Iris pigment epithelial cell (primary cell): ENCODE measurements at places on chromosomes 7 and 10.

DNA sequence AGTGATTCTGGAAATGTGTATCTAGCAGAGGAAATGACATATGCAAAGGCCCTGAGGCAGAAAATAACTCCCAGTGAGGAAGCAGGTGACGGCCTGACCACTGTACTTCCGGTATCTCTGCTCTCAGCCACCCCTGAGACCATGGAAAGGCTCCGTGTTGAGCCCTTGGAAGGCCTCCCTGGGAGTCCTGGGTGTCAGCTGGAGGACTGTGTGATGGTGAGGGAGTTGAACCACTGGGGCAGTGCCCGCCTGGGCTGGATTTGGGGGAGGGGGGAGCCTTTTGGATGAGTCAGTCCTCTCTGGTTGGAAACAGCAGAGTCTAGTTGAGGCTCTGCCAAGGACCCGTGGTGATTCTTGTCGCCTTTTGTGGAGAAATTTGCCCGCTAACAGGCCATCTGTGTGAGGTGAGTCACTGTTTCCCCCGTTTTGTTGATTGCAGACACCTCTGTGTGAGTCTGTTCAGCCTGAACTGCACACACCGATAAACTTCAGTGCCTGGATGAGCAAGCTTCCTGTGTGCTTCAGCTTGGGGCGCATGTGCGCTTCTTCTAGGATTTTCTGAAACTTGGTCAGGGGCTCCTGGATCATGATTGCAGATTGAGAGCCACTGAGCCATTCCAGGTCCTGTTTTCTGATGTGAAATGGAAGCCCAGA is 98.6 kb downstream of the GRK5 start:
- DNase-seq, result peak; percentile 99

DNA sequence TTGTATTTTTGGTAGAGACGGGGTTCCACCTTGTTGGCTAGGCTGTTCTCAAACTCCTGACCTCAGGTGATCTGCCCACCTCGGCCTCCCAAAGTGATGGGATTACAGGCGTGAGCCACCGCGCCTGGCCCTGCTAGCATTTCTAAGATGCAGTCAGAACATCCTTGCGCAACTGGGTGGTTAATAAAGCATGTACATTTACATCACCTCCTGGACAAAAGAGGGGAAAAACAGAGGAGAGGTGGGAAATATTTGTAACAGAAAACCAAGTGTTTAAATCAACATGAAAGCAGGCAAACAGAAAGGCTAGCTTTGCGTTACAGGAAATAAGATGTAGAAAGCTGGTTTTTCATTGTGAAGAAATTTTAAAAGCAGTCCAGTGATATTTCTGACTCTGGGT is 220.9 kb upstream of the KMT2E start:
- peak; percentile 10 for DNase-seq

GRCh38 chr10:12322583-12323131 is 26.7 kb upstream of the CAMK1D start:
- no peak for DNase-seq

DNA sequence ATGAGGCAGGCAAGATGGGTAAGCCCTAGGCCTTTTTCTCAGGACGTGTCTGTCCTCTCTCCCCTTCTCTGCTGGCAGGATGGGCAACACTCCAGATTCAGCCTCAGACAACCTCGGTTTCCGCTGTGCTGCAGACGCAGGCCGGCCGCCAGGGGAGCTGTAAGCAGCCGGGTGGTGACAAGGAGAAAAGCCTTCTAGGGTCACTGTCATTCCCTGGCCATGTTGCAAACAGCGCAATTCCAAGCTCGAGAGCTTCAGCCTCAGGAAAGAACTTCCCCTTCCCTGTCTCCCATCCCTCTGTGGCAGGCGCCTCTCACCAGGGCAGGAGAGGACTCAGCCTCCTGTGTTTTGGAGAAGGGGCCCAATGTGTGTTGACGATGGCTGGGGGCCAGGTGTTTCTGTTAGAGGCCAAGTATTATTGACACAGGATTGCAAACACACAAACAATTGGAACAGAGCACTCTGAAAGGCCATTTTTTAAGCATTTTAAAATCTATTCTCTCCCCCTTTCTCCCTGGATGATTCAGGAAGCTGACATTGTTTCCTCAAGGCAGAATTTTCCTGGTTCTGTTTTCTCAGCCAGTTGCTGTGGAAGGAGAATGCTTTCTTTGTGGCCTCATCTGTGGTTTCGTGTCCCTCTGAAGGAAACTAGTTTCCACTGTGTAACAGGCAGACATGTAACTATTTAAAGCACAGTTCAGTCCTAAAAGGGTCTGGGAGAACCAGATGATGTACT is 13.1 kb downstream of the PHKG1 start:
- peak; percentile 81 for DNase-seq

- DNase-seq, result no peak
Observed at GRCh38 chr10:71712170-71712569, 7.4 kb downstream of the C10orf105 start.

GRCh38 chr10:112519133-112519761 is 72.2 kb downstream of the VTI1A start:
- no peak for DNase-seq

DNA sequence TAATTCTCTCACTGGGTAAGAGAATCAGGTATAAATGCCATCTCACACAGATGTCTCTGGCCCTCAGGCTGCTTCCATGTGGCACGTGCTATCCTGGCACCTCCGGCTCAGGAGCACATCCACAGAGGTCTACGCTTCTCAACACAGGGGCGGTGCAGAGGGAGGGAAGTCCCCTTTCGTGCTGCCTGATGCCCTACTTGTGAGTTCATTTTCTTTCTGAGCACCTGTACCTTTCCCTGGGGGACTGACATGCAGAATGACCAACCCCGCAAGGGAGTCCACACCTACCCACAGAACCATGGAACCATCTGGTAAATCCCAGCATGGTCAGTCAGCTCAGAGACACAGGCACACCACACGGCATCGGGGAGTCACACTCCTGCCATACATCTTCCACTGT is 99.0 kb upstream of the SAMD8 start:
- DNase-seq, result no peak

DNA sequence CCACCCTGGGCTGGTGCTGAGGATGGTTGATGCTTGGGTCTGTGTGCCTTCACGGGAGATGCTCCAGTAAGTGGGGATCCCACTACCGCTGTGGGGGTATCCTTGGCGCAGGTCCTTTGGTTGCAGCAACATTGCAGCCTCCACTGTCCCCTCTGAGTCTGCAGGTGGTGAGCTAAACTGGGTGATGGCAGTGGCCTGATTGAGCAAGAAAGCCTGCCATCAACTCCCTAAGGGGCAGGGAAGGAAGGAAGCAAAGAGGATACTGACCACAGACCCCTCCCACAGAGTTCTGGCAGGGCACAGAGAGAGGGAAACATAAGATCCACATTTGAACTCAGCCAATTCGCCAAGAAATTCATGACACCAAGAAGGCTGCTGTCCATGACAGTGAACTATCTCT is 43.2 kb downstream of the MYO1G start:
- no peak for DNase-seq

DNA sequence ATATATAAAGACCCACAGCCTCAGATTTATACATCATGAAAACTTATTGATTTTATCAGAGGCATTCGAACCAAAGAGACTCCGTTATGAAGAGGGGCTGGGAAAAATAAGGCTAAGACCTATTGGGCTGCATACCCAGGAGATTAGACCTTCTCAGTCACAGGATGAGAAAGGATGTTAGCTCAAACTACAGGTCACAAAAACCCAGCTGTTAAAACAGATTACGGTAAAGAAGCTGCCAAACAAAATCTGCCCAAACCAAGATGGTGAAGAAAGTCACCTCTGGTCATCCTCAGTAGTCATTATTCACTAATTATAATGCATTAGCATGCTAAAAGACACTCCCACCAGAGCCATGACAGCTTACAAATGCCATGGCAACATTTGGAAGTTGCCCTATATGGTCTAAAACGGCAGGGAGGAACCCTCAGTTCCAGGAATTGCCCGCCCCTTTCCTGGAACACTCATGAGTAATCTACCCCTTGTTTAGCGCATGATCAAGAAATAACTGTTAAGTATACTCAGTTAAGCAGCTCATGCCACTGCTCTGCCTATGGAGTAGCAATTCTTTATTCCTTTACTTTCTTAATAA is 362.5 kb upstream of the PCDH15 start:
- no peak for DNase-seq

DNA sequence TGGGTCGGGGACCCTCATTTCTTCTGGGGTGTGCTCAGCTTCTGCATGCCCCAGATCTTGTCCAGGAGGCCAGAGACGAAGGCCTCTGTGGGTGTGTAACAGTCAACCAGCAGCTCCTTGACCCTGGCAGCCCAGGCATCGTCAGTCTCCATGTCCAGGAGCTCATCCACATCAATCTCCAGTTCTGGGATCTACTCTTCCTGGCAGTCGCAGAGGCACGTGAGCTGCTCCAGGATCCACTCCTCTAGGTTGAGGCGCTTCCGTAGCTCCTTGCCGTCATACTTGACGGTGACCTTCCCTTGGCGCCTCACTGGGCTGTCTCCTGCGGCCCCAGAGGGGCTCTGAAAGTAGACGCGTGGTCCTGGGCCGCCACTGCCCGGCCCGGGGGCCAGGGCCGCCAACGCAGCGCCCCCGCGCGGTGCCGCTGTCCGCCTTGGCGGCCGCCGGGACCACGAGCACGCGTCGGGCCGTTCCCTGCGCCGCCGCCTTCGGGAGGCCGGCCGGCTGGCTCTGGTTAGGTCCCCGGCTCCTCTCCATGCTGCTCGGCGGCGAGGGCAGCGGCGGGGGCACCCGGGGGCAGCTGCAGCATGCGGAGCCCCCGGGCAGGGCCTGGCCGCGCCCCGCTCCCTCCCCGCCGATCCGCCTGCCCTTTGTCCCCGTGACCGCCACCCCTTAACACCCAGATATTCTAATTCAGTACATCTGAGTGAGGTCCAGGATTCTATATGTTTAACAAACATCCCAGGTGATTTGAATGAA is 170.5 kb downstream of the SEPTIN7 start:
- no peak for DNase-seq

- no peak for DNase-seq
Observed at GRCh38 chr7:157462840-157463239, 126.0 kb downstream of the DNAJB6 start.

DNA sequence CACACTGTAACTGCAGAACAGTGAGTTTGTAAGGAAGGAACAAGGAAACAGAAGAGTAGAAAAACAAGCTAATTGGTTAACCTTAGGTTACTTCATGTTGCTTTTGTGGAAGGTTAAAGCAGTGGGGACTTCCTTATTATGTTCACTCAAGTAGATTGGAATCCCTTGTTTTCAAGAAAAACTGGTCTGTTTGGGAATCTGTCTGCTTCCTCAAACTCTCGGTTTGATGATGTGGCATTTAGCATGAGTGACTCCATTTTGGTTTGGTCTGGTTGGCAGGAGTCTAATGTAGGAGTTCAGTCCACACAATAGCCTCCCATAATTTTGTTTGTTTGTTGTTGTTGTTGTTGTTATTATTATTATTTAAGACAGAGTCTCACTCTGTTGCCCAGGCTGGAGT is 3.8 kb upstream of the TRIM56 start:
- DNase-seq, result no peak

- no peak for DNase-seq
Observed at GRCh38 chr10:110971638-110972037, 52.2 kb downstream of the SHOC2 start.

DNA sequence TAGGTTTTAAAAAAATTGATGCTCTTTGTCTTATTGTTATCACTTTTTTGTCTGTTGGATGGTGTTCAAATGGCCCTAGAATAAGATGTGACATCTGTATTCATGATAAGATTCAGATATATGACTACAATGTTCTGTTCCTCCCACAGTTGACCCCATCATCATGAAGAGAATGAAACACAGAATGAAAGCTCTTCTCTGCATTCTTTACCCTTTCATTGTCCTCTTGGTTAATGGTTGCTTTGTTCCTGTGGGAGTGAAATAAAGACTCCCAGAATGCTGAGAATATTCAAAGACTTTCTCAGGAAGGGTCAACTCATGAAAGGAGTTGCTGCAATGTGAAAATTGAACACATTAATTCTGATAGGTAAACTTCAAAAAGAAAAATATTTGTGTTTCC is 1015.8 kb downstream of the SORCS3 start:
- no peak for DNase-seq

- no peak for DNase-seq
Observed at GRCh38 chr10:76015245-76015644, 583.8 kb downstream of the LRMDA start.

- DNase-seq, result no peak
Observed at GRCh38 chr10:59773088-59773487, 19.8 kb upstream of the MRLN start.

- no peak for DNase-seq
Observed at GRCh38 chr7:130154131-130154500, 51.1 kb downstream of the TMEM209 start.

GRCh38 chr7:117086788-117087187 is 133.5 kb downstream of the ST7 start:
- DNase-seq, result peak; percentile 52

DNA sequence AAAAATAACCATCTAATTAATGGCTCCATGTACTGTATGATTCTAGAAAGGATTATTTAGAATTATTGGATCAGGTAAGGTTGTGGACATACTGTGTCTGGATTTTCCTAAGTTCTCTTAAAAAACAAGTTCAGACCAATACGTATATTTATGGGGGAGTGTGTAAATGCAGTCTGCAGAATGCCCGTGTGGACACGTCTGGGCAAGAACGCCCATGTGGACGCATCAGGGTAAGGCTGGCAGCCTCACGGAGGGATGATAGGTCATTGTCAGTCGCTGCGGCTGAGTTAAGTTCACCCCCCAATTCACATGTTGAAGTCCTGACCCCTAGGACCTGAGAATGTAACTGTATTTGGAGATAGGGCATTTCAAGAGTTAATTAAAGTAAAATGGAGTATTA is 160.0 kb upstream of the SHH start:
- no peak for DNase-seq

GRCh38 chr7:70573696-70574095 is 558.2 kb upstream of the GALNT17 start:
- DNase-seq, result no peak

- no peak for DNase-seq
Observed at GRCh38 chr10:66832781-66833422, 92.9 kb upstream of the LRRTM3 start.

- DNase-seq, result peak; percentile 78
Observed at GRCh38 chr7:137591421-137591837, 247.9 kb upstream of the PTN start.

DNA sequence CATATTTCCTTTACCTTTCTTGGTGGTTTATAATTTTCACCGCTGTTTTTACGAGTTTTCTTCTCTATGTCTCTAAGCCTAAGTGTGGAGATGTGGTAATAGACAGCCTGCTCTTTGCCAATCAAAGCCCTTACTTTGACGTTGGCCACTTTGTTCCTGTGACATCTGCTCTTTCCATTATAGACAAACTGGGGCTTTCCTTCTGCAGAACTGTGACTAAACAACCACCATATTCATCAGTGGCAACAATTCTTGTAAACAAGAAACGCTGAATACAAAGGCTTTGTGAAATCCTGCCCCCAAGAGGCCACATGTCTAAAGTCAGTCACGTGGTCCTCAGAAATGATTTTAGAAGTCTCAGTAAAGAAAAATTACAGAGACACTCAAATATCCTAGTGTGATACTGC is 59.6 kb upstream of the CAPZA2 start:
- peak; percentile 87 for DNase-seq

- no peak for DNase-seq
Observed at GRCh38 chr7:139124084-139124914, 14.8 kb upstream of the ZC3HAV1 start.
